ENCODE measurements at places on chromosomes 5 and 9.
A peak's percentile ranks its signal among the peaks of the same experiment; 100 is the strongest.

- no peak for DNase-seq
Measured at GRCh38 chr9:36592801-36593583, 20.3 kb downstream of the MELK start.

- DNase-seq = no peak
Measured at GRCh38 chr9:98329281-98329680, 73.8 kb upstream of the TBC1D2 start.

- peak; percentile 44 for DNase-seq
Measured at GRCh38 chr9:89604729-89605464, at the start of gene GADD45G. Gene GADD45G, plus strand, starts transcription at chr9:89605012. Its CDS starts 110 bp downstream, at chr9:89605122.

DNA sequence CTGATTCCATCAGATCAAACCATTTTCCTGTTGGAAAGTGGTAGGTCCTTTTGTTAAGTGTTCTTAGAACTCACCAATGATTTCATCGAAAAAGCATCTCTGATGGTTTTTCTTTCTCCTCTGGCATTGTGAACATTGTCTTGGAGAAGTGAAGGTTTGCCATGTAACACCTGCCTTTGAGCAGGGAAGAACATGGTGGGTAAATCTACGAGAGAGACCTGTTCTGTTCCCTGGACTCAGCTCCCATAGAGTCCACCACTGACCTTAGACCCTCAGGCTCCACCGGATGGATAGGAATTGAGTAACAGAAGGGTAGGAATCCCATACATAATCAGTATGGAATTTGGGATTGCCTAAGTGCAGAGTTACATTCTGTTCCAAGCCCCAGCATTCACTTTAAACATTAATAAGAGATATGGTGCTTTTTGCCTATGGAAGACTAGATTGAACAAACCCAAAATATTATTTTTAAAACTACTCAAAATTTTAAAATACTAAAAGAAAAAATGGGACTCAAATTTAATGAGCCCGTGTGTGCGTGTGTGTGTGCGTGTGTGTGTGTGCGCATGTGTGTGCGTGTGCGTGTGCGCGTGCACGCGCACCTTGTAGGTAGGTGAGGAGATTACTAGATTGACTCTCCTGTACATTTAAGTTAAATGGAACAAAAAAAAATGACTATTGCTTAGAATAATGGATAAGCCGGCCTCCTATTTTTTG is 92.0 kb downstream of the C9orf152 start:
- DNase-seq = no peak

DNA sequence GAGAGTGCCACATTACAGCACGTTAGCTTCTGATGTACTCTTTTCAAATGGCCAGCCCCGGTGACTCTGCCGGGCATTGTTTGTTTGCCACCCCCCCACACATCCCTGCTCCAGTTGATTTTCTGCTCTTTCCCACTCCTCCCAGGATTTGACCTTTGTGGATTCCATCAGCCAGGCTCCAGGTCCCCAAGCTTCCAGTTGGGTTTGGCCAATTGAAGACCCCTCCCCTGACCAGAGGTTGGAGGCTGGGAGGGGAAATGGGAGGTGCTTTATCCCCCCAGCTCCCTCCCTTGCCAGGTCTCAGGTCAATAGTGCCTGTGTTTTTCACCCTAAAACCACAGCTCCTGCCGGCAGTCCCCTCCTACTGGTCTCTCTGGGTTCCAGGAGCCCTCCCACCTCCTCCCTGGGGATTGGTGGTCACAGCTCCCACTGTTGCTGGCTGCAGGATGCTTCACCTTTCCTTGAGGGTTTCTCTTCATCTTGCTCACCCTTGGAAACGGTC is 34.9 kb downstream of the IRF1 start:
- no peak for DNase-seq
